LHCN-M2 (cell line): ENCODE measurements at places on chromosomes 1 and 21.

DNA sequence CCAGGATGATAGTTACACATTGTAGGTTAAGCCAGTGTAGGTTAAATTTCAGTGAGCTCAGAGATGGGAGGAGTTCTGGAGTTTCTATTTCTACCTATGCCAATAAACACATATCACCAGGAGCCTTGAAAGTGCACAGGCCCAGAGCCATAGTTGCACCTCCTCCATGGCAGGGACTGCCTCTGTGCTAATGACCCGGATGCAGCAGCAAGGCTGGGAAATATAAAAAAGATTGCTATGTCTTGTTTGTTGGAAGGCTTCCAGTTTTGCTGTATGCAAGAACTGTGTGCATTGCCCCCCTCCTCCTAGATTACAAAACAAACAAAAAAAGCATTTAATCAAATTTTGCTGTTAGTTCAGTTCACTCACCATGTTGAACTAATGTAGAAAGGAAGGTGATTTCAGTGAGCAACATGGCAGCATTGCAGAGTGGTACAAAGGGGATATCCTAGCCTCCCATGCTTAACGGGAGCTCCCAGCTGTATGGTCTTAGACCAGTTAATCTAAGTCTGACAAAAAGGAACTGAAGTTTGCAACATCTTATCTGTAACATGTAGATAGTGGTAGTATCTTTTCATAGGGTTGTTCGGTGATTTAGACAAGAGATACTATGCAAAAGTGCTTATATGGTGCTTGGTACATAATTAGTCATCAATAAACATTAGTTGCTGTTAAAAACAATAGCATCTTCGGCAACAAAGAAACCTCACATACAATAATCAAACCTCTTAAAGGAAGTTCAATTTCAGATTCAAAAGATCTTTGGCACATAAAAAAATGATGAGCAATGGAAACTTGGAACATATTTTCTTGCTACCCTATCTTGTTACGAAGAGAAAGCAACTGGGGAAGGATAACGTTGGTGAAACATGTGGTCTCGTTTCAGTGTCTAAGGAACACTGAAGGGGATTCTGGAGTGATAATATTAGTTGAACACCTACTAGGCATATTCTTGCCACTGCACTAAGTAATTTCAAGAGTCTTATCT lies 309.5 kb downstream of the ASTN1 start:
- DNase-seq = no peak

- no peak for DNase-seq
Observed at GRCh38 chr1:42114229-42114628, 39.0 kb upstream of the GUCA2B start.

- no peak for DNase-seq
Observed at GRCh38 chr1:3483380-3483779, 28.9 kb downstream of the ARHGEF16 start.

DNA sequence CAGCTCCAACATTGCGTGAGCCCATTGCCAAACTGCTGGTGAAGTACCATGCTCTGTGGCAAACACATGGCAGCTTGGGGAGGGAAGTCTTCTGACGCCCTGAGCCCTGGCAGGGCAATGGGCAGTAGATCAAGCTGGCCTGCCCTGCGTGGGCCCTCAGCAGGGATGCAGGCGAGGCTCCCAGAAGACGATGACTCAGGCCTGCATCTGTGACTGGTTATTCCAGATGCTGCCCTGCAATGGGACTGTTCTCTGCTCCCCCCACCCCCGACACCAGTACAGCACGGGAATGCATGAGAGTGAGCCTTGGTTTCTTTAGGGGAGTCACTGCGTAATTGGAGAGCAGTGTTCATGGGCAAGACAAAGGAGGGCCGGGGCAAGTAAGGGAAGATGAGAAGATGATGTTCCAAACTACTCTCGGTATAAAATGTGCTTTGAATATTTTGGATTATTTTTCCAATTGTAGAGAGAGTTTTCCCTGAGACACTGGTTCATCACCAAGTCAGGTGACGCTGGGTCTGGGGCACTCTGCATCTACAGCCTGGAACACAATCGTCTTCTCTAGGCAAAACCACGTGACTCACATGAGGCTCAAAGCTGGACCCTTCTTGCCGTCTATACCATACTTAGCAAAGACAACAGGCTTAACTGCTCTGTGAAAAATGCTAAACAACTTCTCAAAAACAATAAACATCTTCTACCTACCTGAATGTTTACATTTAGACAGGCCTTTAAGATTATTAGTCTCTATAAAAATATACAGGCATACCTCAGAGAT lies 9.0 kb upstream of the C1orf198 start:
- DNase-seq = peak; percentile 49

GRCh38 chr1:182259968-182260367 lies 131.6 kb downstream of the GLUL start:
- peak; percentile 25 for DNase-seq

DNA sequence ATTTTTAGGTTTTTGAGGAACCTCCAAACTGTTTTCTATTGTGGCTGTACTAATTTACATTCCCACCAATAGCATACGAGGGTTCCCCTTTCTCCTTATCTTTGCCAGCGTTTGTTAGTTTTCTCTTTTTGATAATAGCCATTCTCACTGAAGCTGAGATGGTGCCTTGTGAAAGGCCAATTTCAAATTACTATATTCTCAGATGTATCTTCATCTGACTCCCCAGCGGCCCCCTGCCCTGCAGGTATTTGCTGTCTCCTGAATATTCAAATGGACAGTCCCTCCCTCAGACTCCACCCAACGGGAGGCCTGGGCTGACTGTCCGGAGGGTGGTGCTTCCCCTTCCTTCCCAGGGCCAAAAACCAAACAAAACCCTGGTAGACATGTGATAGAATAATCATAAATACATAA lies 33.5 kb upstream of the TARBP1 start:
- no peak for DNase-seq

DNA sequence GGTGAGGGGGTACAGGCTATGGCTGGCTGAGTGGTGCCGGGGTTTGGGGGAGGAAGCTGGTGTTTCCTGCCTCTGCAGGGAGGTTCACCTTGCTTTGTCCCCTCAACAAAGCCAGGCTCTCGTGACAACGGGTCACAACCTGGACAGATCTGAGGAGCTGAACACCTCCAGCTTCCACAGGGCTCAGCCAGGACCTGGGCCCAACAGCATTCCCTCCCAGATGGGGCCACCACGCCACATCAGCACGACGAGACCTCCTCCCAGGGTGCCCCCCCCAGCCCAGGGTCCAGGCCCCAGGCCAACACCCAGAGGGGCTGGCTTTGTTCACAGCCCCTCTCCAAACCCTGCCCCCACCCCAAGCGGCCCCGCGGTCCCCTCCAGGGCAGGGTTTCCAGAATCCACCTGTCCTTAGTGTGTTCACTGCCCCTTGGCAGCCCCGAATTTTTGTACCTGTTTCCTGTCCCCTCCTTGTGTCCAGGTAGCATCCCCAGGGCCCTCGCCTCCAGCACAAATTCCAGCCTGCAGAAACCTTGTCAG lies 34.7 kb downstream of the UBE2G2 start:
- no peak for DNase-seq

DNA sequence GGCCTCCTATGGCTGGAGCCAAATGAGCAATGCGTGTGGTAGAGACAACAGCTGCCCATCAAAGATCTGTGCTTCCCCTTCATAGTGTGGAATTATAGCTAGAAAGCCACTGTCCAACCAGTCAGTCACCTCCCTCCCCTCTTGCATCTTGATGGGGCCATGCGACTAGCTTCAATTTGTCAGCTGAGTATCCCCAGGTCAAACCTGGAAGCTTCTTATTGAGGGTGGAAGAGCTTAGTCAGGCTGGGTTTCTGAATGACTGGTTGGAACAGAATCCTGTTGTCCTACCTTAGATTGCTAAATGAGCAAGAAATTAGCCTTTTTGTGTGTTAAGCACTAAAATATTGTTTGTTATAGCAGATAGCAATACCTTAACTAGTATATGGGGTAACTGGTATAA lies 625.4 kb downstream of the PTPRC start:
- DNase-seq = no peak

GRCh38 chr1:208100906-208101305 lies 143.3 kb downstream of the PLXNA2 start:
- DNase-seq = no peak

DNA sequence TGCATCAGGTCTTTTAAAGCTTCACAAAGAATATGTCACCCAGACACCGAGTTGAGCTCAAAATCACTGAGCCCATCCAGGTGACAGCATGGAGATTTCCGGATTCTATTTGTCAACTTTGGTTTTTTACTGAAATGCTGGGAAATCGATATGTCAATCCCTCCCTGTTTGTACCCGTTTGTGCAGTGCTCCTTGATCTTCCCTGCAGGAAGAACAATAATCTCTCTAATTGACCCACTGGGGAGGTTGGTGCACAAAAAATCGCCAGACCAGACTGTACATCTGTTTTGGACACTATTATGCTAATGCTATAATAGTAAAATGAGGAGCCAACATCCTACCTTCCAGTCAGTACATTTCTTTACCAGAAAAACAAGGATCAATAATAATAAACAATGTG lies 1.8 kb downstream of the BARHL2 start:
- no peak for DNase-seq

DNA sequence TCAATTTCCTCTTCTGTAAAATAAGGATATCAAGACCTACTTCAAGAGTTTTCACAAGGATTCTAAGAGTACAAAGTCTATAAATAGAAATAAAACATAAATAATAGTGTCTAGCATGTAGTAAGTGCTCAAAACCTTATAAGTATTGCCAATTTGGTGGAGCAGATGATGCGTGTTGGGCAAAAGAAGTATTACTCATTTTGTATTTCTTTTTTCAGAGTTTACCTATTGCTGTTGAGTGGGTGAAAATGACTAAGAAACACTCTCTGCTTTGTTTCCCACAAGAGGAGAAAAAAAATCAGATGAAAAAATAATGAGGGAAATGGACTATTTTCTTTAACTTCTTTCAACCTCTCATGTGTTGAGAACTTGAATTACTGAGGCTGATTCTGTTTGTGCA lies 103.3 kb upstream of the KCNK2 start:
- no peak for DNase-seq

- DNase-seq = no peak
Observed at GRCh38 chr21:28332796-28333195, 659.9 kb downstream of the LTN1 start.

- no peak for DNase-seq
Observed at GRCh38 chr21:44532712-44533111, 7.3 kb downstream of the KRTAP10-1 start.

DNA sequence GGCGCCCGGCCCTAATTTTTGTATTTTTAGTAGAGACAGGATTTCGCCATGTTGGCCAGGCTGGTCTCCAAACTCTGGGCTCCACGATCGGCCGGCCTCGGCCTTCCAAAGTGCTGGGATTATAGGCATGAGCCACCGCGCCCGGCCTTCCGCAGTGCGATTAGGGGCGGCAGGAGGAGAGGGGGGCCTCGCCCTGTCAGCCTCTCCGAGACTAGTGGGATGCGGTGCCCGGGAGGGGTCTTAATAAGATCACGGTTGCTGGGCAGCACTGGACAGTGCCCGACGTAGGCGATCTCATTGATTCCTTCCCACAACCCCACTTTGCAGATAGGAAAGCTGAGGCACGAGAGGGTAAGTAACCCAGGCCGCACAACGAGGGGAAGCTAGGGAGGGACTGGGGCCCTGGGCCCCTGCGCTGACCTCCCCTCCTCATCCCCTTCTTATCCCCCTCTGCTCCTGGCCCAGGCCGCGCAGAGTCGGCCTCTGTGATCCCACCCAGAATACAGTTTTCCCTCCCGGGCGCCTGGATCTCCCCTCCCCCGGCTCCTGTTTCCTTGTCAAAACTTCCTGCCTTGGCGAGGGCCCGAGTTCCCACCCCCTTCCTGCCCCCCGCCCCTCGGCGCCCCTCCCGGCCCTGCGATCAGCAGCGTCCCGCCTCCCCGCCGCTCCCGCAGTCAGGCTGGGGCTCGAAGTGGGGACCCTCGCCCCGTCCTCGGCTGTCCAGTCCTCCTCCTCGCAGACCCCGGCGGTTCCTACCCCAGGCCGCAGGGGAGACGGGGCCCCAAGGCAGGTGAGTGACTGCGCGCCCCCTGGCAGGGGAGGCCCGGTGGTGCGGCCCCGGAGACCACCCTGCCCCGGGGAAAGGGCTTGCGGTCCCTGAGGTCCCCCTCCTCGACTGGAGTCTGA lies at the start of gene PEAR1:
Gene PEAR1, plus strand, starts transcription at position 671 of the 906 bp plus-strand sequence. CDS start 10,209 bp downstream, outside the sequence.
- DNase-seq = no peak

GRCh38 chr1:117732065-117732797 lies 126.4 kb downstream of the TENT5C start:
- no peak for DNase-seq

- no peak for DNase-seq
Observed at GRCh38 chr1:34663031-34663430, 91.8 kb upstream of the GJB5 start.

GRCh38 chr1:150257624-150258585 lies at the start of gene CA14:
TSS of gene CA14 (plus strand) at chr1:150257774. CDS start at chr1:150258129, 355 bp downstream.
- DNase-seq = no peak

DNA sequence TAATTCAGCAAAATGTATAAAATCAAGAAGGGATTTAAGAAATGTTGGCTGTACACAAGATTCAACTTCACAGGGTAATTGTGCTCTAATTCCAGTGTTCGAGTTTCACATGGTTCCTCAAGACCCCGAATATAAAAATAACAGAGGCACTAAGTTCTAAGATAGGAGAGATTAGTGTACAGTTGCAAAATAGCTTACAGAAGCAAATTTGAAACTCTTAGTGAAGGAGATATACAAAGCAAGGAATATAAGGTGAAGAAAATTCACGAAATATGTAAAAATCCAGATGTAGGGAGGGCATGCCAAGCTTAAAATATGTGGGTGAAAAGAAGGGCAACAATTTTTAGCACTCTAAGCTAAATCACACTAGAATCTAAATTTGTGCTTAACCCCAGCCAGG lies 29.4 kb downstream of the TOR1AIP2 start:
- DNase-seq = no peak

- no peak for DNase-seq
Observed at GRCh38 chr1:71400050-71400449, 319.2 kb upstream of the ZRANB2 start.

DNA sequence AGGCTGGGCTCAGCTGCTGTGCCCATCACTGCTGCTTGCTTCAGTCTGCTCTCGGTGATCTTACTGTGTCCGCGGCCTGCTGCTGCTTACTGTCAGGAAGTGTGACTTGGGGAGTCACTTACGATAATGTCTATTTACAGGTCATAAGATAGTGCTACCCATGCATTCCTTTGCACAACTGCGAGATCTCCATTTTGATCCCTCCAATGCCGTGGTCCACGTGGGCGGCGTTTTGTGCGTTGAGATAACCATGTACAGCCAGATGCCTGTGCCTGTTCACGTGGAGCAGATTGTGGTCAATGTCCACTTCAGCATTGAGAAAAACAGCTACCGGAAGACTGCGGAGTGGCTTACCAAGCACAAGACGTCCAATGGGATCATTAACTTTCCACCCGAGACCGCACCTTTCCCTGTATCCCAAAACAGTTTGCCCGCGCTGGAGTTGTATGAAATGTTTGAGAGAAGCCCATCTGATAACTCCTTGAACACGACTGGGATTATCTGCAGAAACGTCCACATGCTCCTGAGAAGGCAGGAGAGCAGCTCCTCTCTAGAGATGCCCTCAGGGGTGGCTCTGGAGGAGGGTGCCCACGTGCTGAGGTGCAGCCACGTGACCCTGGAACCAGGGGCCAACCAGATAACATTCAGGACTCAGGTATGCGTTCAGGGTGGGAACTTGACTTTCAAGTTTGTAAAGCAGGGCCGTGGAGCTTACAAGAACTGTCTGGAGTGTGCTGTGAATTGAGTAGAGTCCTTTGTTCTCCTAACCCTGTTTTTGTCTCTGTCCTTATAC lies 24.4 kb upstream of the PWP2 start:
- DNase-seq = no peak

- no peak for DNase-seq
Observed at GRCh38 chr21:29434081-29434480, 135.4 kb downstream of the BACH1 start.

- no peak for DNase-seq
Observed at GRCh38 chr1:198656500-198656932, 17.7 kb downstream of the PTPRC start.

GRCh38 chr1:54624466-54625464 lies 1.4 kb upstream of the FAM151A start:
- no peak for DNase-seq
